ENCODE measurements at places on chromosomes 7 and 10.

DNA sequence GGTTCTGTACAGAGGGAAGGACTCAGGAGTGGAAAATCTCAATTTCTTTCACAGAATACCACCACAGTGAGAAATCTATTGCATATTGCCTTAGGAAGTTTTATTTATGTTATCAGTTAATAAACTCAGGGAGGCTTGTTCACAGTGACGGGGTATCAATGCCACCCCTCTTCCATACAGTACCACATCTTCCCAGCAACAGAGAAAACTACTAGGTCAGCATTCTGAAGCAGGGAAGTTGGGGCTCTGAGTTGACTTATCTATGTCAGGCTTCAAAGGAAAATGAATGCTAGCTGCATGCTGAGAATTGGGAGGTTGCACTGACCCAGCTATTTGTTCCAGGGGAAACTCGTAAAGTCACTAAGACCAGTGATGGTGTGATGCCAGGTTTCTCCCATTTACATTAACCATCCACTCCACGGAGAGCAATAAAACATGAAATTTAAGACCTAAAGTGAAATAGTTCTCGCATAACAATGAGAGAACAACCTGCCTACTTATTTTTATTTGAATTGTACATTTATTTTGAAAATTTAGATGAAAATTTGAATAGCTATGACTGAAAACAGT, 266.7 kb downstream of the RNLS start:
- DNase-seq: no peak

GRCh38 chr10:95214793-95215192, 20.8 kb downstream of the ACSM6 start:
- DNase-seq: no peak

DNA sequence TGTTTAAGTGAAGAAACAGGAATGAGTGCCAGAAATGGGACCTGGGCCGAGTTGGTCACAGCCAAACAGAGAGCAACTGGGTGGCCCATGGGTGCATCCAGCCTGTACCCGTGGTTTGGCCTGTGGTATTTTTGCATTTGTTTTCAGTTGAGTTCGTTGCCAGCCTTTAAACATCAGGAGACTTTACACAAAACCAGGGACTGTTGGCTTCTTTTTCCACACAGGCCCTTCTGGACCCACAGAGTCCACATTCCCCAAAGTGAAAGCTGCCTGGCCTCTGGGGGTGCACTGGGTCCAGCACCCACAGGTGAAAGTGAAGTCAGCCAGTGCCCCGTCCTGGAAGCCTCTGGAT, 54.1 kb upstream of the TNS3 start:
- no peak for DNase-seq

DNA sequence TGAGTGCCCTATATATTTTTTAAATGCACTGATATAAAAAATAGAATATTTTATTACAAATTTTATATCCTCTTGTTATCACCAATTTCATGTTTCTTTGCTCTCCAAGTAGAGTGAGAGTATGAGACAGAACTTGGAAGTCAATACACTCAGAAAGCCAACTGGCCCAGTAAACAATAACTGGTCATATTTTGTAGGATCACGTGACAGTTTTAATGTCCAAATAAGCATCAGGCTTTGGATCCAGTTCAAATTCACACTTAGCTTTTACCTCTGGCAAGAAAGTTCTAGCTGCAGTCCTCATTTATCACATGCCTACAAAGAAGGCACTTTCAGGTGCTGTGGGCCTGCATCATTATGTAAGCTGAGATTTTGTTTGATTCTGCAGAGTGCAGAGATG, 21.6 kb upstream of the TPK1 start:
- DNase-seq: no peak

Measured in renal pelvis (tissue), 12 donors.